ENCODE measurements at places on chromosomes 12 and 14. TPM values are rescaled to one million over a fixed set of nuclear protein-coding genes. Genes with fewer than 3 reads are reported as not detected.

CIROP gene
- total RNA-seq = not detected

DNA sequence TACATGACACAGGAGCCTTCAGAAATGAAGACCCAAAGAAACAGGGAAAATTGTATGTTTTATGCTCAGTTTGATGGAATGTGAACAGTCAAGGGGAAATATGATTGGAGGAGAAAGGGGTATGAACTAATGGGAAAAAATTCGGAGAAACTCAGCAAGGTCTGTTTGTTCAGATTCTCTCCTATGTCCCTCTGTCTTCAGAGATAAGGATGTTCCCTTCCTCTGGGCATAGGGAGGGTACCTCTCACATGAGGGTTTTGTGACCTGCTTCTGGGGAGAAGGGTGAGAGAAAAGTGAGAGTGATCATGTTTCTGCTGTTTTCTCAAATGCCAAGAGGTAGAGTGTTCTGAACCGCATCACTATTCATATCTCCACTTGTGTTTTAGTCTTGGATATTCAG, 26.6 kb upstream of the LIMA1 start:
- no peak for DNase-seq

- DNase-seq = no peak
These were observed 223.0 kb downstream of the PTPRO start for GRCh38 chr12:15545334-15545733.

- DNase-seq = no peak
These were observed 14.5 kb upstream of the GPR162 start for GRCh38 chr12:6807170-6807569.

KIF5A gene
- 4.8 TPM for total RNA-seq

GLS2 gene
- total RNA-seq = 3.1 TPM

GRCh38 chr12:47361389-47362021, 281.7 kb upstream of the AMIGO2 start:
- no peak for DNase-seq

DNA sequence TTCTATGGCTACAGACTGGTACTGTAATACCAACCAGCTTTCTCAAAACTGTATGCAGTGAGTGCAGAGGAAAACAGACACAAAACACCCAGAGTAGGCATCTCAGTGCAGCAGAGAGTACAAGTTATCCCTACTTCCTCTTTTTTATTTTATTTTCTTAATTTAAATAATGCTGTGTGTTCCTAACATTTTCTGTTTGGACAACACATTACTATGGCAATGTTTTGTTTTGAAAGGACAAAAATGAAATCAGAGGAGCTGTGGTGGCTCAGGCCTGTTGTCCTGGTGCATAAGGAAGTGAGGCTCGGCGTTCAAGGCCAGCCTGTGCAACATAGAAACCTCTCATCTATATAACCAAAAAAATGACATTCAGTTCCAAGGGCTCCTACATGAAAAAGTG, 33.7 kb upstream of the SELPLG start:
- no peak for DNase-seq

Data from tibial nerve (tissue), 4 donors.